ENCODE measurements at places on chromosomes 3 and 15.

- DNase-seq, result no peak
Observed at GRCh38 chr3:99945328-99945995, 127.8 kb downstream of the CMSS1 start.

- no peak for DNase-seq
Observed at GRCh38 chr3:63442918-63443317, 164.8 kb downstream of the SYNPR start.

DNA sequence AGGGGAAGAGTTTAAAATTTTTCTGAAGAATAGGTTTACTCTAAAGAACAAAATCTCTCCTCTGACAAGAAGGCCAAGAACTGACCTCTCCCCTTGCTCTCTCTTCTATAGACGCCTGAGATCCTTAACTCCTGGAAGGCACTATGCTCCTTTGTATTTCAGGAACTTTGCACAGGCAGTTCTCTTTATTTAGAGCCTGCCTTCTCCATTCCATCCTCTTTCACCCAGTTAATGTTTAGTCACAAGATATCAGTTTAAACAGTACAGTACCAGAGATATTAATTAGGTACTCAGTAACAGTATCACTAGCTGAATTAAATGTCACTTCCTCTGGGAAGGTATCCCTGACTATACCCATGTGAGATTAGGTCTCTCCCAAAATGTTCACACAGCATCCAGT is 33.5 kb downstream of the HERC1 start:
- no peak for DNase-seq

DNA sequence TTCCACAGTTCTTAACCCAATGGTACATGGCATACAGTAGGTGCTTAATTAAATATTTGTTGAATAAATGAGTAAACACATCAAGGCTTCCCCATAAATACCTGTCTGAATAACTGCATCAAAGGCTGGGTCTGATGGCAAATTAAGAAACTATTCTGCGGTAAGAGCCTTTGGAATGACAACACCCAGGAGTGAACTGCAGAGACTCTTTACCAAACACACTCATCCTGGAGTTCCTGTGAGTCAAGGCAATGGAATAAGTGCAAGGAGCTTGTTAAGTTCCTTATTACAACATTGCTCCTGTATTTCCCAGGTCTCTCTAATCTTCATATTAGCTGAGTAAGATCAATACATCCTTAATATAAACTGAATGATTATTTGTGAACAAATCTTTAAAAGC is 119.9 kb upstream of the STT3B start:
- DNase-seq, result no peak

GRCh38 chr3:146536681-146537080 is 7.7 kb downstream of the PLSCR1 start:
- peak; percentile 27 for DNase-seq

DNA sequence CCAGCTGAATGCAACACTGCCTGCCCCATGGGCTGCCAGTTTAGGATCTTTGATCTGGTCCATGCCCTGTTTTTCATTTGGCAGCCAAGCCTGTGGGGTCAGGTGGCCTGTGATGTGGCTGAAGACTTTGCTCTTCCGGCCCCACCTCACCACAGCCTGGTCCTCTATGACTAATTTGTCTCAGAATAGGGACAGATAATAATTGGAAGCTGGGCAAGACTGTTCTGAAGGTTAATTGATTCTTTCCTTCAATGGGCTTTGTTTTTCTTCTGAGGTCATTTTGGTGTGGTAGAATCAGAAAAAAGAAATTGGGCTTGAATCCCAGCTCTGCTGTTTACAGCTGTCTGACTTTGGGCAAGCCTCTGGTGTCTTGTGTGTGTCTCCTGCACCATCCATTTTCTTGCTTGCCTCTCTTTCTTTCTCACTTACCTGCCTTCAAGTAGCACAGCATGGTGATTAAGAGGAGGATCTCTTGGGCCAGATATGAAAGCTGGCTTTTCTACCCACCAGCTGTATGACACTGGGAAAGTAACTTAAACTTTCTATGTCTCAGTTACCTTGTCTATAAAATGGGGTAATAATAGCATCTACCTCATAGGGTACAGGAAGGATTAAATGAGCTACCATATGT is 24.2 kb downstream of the ABHD2 start:
- DNase-seq, result peak; percentile 70

DNA sequence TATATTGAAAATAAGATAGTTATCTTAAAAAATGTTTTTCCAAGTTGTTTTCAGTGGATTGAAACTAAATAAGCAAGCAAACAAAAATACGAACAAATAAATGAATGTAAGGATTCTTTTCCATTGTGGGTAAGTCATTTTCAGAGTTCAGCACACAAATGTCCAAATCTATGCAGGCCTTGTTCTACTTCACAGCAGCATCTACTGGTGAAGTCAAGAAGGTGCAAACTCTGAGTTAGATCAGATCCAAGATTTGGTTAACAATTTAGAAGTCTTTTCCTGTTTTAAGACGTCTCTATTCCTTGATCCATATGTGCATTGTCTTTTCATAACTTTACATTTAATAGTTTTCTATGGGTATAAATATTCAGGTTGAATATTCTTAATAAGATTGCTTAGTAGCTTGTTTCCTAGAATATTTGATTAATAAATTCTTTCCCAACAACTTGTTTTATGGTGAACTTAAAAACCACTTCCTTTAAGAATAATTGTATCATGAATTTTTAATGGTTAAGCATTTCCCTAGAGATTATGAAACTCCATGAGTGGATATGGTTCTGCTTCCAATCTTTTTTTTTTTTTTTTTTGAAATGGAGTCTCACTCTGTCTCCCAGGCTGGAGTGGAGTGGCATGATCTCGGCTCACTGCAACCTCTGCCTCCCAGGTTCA is 10.5 kb downstream of the PTX3 start:
- peak; percentile 20 for DNase-seq

GRCh38 chr3:40524222-40524567 is 565 bp upstream of the ZNF621 start:
- DNase-seq, result no peak

- DNase-seq, result no peak
Observed at GRCh38 chr3:7204848-7205156, 343.9 kb downstream of the GRM7 start.

DNA sequence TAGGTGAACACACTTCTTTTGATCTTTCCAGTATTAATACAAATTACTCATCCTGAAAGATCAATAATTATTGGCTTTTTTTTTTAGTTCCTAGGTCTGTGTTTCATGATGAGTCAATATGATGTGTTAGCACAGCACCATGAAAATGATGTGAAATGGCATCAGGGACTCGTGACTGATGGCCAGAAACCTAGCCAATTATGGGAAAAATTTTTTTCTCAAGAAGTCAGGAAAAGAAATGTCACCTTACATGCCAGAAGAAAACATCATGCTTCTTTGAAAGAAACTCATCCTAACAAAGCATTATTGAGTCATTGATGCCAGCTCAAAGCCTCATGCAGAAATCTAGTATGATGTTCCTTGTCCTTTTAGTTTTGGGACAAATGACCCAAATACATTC is 468.3 kb upstream of the CBLB start:
- DNase-seq, result no peak

- DNase-seq, result no peak
Observed at GRCh38 chr3:17544632-17545031, 197.8 kb downstream of the TBC1D5 start.

GRCh38 chr3:32873531-32874130 is 55.8 kb downstream of the TRIM71 start:
- no peak for DNase-seq

- DNase-seq, result no peak
Observed at GRCh38 chr3:160831401-160831800, 75.4 kb downstream of the PPM1L start.

DNA sequence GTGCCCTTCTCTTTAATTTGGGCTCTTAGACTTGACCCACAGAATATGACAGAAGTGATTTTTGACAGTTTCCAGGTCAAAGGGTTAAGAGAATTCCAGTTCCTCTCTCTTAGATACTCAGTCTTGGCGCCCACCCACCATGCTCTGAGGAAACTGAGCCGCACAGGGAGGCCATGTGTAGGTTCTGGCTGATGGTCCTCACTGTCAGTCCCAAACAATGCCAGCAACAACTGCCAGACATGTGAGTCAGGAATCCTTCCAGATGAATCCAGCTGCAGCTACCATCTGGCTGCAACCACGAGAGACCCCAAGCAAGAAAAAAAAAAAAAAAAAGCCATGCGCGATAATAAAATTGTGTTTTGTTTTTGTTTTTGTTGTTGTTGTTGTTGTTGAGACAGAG is 326.6 kb downstream of the MAGI1 start:
- DNase-seq, result no peak

DNA sequence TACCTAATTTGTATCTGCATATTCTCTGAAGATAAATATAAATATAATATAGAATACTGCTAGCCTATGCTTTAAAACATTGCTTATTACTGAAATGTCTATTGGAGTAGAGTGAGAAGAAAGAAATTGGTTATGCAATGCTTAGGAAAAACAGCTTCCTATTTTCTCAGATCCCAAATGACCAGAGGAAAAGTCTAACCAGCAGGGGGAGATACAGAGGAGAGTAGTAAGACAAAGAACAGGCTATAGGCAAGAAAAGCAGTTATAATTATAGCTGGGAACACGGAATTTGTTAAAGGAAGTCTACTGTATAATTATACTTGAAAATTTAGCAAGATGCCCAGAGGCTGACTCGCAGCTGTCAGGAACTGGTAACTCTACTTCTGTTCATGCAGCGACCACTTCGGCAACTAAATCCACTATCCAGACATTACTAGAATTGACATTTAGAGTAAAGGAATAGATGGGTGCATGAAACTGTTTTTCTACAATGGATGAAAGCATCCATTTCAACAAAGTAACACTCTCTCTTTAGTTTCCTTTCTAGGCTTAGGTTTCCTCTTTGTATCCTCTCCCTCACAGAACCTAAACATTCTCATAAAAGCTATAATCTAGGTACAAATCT is 97.2 kb downstream of the TBC1D5 start:
- DNase-seq, result peak; percentile 81

DNA sequence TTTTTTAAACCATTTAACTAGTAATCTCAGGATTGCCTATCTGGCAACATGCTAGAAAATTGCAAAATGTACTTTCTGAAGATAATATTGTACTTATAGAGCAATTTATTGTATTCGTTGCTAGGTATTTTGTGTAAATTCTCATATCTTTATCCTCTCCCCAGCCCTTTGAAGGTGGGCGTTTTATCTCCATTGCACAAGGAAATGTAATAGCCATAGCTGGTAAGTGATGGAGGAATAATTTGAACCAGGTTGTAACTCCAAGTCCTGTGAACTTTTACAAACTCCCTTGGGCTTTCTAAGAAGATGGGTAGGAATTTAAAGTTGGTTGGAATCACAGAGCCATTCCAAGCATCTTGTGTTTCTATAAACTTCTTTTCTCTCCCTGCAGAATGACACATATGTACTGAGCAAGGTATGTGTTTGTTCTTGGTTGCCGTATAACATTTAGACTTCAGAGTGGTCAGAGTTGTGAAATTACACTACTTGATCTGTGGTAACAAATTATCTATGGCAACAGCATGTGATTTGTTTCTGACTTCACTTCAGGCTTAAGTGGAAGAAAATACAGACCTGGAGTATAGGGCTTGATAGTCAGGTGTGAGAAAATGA is 170.9 kb downstream of the AKAP13 start:
- DNase-seq, result no peak

GRCh38 chr3:79872483-79872882 is 104.7 kb upstream of the ROBO1 start:
- no peak for DNase-seq

GRCh38 chr15:56228352-56228751 is 15.3 kb downstream of the RFX7 start:
- no peak for DNase-seq

DNA sequence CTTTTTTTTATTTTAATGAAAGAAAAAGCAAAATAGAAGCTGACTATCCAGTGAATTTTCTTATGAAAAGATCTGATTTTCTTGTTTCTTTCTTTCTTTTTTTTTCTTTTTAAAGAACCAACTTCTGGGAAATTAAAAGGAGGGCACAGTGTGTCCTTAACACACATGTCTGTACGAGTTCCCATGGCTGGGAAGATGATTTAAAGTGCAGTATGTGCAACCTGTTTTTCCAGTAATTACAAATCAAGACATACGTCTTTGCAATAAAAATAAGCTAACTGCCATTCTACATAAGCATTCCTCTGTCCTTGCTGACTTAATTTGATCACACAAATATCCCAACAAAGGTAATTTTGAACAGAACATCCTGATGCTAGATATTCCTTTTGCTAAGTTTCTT is 416.1 kb downstream of the ROBO1 start:
- no peak for DNase-seq

DNA sequence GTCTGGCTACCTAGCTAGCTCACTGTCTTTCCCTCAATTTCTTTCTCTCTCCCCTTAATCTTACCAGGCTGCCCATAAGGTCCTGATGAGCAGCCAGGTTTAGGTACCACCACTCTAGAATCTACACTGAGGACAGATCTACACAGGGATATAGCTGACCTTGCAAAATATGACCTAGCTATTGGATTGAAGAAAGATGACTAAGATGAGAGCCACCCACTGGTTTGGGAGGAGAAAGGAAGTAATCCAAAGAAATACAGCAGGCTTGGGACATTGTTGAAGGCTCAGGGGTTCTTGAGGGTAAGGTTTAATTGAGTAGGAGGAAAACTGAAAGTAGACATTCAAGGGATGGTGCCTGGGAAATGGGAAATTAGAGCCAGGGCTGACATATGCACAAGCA is 142.0 kb upstream of the TMC3 start:
- no peak for DNase-seq

DNA sequence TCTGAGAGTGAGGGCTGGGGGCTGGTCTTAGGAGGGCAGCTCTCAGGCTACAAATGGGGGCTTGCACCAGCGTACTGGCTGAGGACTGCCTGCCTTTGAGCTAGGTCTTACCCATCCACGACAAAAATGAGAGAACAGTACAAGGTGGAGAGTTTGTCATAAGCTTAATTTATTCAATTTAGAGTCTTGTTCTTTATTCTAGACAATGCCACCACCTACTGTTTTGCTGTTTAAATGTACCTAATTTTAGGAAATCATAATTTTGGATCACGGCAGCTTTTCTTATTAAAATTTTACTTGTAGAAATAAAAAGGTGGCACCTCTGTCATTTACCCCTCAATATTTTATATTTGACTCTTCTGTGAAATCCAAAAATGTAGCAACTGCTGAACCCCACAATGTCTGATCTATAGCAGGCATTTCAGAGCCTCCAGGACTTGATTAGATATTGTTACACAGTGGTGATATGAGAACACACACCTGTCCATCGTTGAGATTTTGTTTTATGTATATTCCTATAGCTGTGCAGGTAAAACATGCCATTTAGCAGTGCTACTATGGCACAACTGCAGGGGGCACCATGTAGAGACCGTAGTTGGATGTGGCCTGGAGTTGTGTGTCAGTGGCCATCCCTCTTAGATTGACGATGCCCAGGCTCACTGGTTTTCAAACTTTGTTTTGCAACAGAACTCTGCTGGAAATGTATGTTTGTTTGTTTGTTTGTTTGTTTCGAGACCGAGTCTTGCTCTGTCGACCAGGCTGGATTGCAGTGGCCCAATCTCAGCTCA is 88.6 kb downstream of the SLCO3A1 start:
- no peak for DNase-seq

GRCh38 chr15:55224892-55225291 is 28.2 kb upstream of the RSL24D1 start:
- DNase-seq, result no peak

DNA sequence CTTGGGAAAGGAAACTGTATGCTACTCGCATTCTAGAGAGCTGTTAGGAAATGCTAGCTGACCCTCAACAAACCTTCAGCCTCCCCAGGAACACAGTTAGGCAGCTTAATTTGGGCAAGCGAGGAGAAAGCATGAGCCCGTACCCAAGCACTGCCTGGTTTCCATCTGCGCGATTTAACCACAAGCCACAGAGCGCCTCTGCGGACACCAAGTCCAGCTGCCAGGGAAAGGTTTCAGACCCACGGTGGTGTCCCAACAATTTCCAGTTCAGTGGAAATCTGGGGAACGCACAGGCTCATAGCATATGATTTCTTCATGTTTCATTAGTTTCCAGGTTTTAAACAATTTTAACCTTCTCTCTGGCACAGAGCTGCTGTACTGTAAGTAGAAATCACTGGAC is 617.6 kb downstream of the FHIT start:
- DNase-seq, result no peak
